ENCODE measurements at places on chromosomes 7 and 10.

DNA sequence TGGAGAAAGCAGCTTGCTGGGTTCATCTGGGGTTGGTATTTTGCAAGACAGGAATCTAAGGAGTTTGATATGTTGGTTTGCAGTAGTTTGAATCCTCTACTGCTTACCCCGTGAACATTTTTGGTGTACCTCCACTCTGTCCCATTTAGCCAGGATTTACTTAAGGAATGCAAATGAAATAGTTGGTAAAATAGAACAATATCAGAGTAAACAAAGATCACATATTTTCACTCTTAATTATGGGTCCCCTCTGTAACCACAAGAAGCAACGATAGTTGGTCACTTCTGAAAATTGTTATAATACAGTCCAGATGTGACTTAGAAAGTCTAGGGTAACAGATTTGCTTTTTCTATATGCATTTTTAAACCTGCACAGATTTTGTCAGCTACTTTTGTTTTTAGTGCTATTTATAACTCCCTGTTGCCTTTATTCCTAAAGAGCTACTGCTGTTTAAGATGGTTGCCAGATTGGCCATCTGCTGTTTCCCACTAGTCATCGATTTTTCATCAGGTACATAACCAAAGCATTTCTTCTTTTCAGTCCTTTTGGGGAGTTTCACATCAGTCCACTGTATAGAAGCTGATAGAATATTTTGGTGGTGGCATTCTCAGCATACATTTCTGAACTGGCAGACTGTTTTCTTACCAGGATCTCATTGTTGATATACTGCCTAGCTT lies 37.6 kb downstream of the MAPK8 start:
- DNase-seq = no peak

- peak; percentile 91 for DNase-seq
These were observed 88.9 kb upstream of the KLF6 start for GRCh38 chr10:3873728-3874461.

GRCh38 chr7:42084263-42084662 lies 152.7 kb downstream of the GLI3 start:
- DNase-seq = no peak

GRCh38 chr7:17506095-17506494 lies 207.6 kb downstream of the AHR start:
- no peak for DNase-seq

- peak; percentile 55 for DNase-seq
These were observed 686 bp downstream of the ABI1 start for GRCh38 chr10:26860102-26860442.

DNA sequence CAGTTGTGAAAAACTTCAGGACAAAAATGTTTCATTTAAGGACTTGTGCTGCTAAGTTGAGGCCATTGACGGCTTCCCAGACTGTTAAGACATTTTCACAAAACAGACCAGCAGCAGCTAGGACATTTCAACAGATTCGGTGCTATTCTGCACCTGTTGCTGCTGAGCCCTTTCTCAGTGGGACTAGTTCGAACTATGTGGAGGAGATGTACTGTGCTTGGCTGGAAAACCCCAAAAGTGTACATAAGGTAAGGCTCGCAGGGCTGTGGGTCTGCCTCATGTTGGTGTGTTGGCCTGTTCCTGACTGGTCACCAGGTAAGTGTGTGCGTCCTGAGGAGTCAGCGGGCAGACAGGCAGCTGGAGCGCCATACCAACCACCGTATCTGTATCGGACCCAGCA lies 17.9 kb downstream of the OGDH start:
- DNase-seq = no peak

DNA sequence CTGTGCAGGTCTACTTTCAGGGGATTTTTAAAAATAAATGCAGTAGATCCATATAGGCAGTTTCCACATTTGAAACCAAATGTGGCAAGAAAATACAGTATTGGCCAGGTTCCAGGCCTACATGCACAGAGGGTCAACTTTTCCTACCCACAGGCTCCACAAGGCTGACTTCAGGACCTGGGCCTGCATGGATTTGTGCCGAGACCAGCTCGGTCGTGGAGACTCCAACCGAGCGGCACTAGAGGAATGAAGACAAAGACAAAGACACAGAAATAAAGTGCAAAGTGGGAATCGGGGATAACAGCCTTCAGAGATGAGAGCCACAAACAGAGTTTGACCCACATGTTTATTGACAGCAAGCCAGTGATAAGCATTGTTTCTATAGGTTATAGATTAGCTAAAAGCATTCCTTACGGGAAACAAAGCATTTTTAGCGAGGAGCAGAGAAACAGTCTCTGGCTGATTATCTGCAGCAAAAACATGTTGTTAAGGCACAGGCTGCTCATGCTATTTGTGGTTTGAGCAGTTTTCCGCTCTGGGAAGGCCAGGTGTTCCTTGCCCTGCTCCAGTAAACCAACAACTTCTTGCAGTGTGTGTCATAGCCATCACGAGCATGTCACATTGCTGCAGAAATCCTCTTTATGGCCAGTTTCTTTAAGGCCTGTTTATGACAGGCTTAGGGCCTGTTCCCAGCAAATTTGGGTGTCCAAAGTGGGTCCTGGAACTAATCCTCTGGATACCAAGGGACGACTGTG lies 52.6 kb downstream of the ZNF37A start:
- no peak for DNase-seq

- DNase-seq = no peak
These were observed 18.7 kb upstream of the ZNF488 start for GRCh38 chr10:47402641-47403301.

Measured in central memory CD4-positive, alpha-beta T cell (primary cell).